Mesenteric fat pad (tissue), 1 donor: ENCODE measurements at places on chromosomes 2 and 18. TPM values are rescaled to one million over a fixed set of nuclear protein-coding genes. Genes with fewer than 3 reads are reported as not detected.

- no peak for DNase-seq
These were observed 779.2 kb downstream of the CNTNAP5 start for GRCh38 chr2:124804014-124804940.

Gene SRD5A2
- total RNA-seq = 0.06 TPM

- DNase-seq = no peak
These were observed 120.2 kb downstream of the ATAD2B start for GRCh38 chr2:23806665-23807249.

GRCh38 chr2:128086244-128086643 lies 4.8 kb upstream of the UGGT1 start:
- no peak for DNase-seq

DNA sequence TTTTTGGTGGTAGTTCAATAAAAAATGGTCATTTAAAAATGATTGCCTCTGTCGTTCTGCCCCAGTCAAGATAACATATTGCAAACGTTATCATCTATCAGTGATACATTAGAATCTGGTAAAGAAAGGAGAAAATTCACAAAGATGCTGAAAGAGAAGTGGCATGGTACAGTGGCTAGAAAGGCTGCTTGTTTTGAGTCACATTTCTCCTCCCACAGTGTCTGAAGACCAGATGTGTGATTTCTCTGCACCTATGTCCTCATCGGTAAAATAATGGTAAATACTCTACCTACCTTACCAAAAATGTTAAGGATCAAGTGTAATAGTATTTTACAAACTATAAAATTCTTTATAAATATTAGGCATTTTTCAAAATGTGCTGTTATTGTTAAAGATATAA lies 76.1 kb upstream of the NOSTRIN start:
- DNase-seq = no peak

DNA sequence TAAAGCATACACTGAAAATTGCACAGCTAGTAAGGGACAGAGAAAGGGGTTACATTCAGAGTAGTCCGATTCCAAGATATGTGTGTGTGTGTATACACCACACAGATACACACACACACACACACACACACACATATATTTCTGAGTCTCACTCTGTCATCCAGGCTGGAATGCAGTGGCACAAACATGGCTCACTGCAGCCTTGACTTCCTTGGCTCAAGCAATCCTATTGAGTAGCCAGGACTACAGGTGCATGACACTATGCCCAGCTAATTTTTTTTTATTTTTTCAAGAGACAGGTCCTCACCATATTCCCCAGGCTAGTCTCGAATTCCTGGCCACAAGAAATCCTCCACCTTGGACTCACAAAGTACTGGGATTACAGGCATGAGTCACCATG lies 68.1 kb upstream of the ITPRID2 start:
- DNase-seq = no peak

Gene ANKRD30BL
- not detected for total RNA-seq

- DNase-seq = no peak
These were observed 672.8 kb upstream of the ID2 start for GRCh38 chr2:8009010-8009597.

- DNase-seq = no peak
These were observed 68.9 kb downstream of the RTN4 start for GRCh38 chr2:54981385-54981784.

DNA sequence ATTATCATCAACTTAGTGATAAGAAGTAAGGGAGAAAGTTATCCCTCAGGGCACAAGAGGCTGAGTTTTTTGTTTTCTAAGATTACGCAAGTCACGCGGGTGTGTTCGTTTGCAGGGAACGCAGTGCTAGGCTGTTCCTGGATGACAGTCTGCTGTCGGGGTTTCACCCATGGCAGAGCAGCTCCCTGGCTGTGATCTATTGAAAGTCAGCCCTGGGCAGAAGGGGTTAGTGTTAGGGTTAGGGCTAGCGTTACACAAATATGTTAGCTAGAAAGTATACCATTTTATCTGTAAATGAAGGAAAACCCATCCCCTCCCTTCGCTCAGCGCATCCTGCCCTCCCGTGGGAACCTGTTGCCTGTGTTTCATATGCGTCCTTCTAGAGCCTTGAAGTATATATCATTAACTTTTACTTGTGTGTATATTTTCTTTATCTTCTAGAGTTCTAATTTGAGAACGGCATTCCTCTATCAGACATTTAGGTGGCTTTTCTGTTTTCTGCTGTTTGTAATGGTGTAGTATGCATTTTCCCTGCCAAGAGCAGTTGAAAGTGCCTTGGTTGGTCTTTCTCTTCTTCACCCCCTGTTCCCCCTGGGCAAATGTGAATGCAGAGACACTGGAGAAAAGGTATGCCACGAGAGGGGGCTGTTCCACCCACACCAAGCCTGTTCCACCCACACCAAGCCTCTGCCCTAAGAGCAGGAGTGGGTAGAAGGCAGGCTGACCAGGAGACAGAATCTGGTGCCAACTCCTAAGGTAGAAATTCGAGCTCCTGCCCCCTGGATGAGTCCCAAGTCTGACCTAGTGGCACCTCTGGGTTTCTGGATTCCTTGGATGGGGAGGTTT lies 47.0 kb downstream of the ARMC9 start:
- DNase-seq = peak; percentile 76

Gene SOCS6
- 17.7 TPM for total RNA-seq

Gene SLC30A3
- not detected for total RNA-seq

DNA sequence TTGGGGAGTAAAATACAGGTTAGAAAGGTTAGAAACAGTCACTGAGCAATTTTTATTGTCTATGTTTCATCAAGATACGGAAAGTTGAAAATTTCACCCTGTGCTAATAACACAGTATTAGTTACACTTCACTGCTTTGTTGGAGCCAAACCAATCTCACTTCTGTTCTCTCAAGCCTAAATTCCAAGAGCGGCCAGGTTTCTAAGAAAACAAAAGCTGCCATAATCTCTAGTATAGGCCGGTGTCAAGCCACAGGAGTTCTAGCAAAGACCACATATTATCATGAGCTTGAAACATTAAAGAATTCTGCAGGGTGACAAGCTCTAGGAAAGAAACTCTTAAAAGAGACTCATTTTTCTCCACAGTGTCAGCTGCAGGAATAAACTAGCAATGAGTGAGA lies 128.7 kb downstream of the TXNL1 start:
- DNase-seq = no peak

DNA sequence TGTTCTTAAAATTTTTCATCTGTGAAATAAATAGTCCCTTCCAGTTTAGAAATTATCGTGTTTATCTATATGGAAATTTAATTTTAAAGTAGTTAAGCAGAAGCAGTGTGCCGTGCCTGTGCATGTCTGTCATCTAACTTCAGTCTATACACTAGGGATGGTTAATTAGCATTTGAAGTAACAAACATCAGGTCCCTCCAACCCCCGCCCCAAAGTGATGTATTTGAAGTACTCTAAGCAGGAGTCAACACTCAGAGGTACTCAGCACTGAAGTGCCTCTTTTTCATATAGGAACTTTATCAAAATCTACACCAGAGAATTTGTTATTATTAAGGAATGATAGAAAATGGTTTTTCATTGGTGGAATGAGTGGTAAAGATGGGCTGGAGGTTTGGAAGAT lies 33.0 kb downstream of the LANCL1 start:
- no peak for DNase-seq

DNA sequence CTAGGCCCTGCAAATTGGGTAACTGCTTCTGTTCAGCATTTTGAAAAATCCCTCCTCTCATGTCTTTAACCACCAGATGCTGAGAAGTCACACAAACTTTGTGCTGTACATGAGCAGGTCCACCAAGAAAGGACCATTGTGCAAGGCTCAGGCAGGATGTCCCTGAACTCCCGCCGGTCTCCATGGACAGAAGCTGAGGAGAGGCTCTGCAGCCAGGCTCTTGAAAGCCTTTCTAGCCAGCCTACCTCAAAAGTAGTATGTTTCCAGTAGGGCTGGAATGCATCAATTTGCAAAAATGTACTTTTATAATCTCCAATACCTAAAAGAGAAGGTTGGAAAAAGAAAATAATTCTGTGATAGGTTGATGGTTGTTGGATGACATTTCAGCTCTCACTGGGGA lies 47.0 kb upstream of the SH3BP4 start:
- no peak for DNase-seq

Gene HOXD13
- total RNA-seq = 1.1 TPM

DNA sequence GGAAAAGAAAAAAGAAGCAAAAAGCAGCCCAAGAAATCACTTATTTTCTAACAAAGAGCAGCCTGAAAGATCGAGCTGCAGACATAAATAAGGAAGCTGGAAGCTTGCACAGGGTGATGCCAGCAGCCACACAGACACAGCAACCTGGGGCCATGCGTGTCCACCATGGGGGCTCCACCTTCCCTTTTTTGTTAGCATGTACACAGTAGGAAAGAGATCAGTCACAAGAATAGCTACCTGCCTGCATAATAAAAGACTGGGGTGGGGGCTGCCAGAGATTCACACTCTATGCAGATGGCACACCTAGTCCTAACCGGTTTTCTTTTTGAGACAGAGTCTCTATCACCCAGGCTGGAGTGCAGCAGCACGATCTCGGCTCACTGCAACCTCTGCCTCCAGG lies 2.9 kb upstream of the CNOT11 start:
- no peak for DNase-seq

- no peak for DNase-seq
These were observed 79.3 kb downstream of the CEP192 start for GRCh38 chr18:13070460-13070859.

- DNase-seq = no peak
These were observed 179.5 kb upstream of the PARD3B start for GRCh38 chr2:204365811-204366210.

DNA sequence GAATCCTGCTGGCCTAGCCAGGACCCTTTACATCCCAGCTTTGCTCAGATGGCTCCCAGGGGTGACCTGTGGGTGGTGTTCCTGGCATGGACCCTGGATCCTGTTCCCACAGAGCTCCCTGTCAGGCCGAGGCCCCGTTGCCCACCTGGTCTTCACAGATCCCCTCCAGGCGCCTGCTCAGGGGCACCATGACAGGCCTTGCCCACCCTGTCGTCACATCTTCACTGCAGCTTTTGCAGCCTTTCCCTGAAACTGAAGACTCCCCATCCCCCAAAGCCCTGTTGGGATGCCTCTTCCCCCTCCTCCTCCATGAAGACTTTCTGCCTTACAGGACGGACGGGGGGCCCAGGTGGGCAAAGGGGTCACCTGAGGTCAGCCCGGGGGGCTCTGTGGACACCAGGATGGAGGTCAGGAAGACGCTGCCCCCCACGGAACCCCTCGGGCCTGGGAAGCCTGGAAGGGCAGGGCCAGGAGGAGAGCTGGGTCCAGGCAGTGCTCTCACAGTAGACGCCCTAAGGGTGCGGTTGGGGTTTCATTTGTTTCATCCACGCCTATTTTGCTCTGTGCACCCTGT lies 13.0 kb upstream of the KIF1A start:
- peak; percentile 59 for DNase-seq

DNA sequence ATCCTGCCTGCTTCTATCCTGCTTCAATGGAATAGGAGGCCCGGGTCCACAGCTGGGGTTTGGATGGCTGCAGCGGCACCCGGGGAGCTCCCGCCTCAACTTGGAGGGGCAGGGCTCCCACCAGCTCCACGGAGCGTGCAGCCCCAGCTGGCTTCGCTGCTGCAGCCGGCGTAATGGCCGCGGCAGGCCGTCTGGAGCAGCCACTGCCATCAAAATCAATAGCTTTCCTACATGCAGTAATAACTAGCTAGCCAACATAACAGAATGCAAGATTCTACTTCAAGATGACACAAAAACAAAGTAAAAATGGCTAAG lies 154.2 kb upstream of the RMP24 start:
- DNase-seq = no peak

DNA sequence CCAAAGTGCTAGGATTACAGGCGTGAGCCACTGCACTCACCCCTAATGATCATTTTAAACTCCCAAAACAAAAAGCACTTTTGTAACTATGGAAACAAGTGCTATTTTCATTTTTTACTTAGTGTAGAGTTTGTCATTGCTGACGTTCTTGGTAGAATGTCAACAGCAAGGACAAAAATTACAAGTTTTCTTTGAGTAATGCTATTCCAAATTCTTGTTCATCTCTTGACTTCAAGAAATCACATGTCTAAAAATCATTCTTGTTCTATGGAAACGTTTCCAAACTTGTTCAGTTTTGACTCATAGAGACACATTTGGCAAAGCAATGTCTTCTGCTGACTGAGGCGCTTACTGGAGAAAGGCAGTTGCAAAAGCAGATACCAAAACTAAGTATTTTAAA lies 82.6 kb downstream of the MBP start:
- no peak for DNase-seq

DNA sequence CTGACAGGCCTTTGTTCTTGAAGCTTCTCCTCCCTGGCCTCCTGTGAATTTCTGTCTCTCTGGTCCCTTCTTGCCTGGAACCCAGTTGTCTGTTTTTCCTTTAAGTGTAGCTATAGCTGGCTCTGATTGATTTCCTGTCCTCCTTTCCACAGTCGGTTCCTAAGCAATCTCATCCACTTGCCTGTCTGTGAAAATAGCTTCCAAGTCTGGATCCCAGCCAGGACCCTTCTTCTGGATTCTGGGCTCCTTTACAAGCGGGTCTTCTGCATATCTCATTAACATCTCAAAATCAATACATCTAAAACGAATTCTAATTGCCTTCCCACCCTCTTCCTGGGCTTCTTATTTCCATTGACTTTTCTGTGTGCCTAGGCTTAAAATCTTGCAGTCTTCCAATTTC lies 124.9 kb downstream of the DAW1 start:
- DNase-seq = no peak

- DNase-seq = no peak
These were observed 53.6 kb downstream of the PARD6G start for GRCh38 chr18:80193701-80194100.

Gene PCARE
- 0.06 TPM for total RNA-seq

- no peak for DNase-seq
These were observed 1.6 kb downstream of the ITGAV start for GRCh38 chr2:186591506-186591890.

- no peak for DNase-seq
These were observed 33.9 kb downstream of the LAMA3 start for GRCh38 chr18:23723121-23723520.

DNA sequence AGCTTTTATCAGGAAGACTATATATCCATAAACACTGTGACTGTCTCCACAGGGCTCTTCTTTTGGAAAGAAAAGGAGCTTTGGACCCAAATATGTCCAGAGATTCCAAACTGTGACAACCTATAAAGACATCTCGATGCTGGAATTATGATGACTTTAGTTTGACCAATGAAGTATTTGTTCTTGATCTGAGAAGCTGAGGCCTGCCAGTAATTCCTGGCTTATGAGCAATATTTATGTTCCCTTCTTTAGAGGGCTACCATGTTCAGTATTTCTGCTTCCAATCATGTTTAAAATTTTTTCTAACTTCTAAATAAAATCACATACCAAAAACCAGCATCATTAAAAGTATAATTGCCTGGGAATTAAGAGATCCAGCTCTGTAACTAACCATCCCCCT lies 41.1 kb downstream of the FEZ2 start:
- no peak for DNase-seq

Gene ICOS
- 0.22 TPM for total RNA-seq

Gene ALPP
- not detected for total RNA-seq

Gene IL36B
- not detected for total RNA-seq

GRCh38 chr2:217256251-217256650 lies 396.4 kb upstream of the TNP1 start:
- no peak for DNase-seq
